ENCODE measurements at places on chromosomes 13 and 19.

DNA sequence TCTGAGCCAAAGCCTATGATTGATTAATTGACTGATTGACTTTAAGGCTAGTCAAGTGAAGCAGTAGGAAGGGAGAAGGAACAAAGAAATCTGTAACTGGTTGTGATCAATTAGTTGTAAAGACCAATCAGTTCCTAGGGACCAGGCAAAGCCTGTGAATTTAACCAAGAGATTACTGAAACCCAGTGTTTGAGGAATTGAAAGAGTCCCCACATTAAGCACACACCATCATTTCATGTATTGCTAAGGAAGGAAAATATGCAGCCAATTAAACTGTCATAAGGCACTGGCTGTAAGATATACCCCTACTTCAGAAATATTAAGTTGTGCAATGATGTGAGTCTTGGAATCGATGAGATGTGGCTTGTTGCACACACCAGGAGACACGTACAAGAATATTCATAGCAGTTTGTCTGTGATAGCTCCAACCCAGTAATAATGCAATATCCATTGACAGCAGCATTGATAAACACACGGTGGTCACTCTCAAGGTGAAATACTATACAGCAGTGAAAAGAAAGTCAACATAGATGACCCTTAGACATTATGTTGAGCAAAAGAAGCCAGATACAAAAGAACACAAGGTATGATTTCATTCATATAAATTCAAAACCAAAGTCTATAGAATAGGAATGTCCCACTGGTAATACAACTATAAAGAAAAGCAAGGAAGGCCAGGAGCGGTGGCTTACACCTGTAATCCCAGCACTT lies 9.0 kb downstream of the C19orf47 start:
- DNase-seq: no peak

GRCh38 chr13:27797228-27797624 lies 4.9 kb downstream of the GSX1 start:
- DNase-seq: no peak

DNA sequence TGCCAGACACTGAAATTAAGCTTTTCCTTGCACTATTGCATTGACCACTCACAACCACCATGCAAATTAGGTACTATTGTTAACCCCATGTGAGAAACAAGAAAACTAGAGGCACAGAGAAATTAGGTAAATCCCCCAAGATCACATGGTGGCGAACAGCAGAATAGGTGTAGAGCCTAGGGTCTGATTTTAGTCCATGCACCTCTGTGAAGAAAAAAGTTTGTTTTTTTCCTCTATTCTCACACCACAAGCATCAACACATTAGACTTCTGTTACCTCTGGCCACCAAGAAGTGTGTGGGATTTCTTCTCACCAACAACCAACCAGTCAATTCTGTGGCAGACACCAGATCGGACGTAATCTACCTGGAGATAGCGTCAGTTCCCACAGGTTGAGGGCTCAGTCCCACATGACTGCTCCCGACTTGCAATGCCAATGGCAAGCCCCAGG lies 391.9 kb downstream of the COG6 start:
- DNase-seq: no peak

DNA sequence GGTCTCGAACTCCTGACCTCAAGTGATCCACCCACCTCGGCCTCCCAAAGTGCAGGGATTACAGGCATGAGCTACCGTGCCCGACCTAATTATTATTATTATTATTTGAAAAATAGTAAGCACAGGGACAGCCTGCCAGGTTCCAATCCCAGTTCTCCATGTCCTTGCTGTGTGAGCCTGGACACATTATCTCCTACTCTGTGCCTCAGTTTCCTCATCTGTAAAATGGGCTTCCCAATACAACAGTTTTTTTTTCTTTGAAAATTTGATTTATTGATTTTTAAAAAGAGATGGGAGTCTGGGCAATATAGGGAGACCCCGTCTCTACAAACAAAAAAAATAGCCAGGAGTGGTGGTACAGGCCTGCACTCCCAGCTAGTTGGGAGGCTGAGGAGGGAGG lies 3.3 kb downstream of the ZGLP1 start:
- no peak for DNase-seq

DNA sequence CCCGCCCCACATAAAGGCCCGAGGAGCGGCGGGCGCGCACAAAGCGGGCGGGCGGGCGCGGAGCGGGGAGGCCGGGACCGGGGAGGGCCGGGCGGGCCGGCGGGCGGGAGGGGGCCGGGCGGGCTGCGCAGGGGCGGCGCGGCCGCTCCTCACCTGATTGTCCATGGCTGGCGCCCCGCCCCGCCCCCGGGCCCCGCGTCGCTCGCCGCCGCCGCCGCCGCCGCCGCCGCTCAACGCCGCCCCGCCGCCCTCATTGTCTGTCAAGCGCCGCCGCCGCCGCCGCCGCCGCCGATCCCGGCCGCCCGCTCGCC lies 200 bp downstream of the MLLT1 start:
- no peak for DNase-seq

DNA sequence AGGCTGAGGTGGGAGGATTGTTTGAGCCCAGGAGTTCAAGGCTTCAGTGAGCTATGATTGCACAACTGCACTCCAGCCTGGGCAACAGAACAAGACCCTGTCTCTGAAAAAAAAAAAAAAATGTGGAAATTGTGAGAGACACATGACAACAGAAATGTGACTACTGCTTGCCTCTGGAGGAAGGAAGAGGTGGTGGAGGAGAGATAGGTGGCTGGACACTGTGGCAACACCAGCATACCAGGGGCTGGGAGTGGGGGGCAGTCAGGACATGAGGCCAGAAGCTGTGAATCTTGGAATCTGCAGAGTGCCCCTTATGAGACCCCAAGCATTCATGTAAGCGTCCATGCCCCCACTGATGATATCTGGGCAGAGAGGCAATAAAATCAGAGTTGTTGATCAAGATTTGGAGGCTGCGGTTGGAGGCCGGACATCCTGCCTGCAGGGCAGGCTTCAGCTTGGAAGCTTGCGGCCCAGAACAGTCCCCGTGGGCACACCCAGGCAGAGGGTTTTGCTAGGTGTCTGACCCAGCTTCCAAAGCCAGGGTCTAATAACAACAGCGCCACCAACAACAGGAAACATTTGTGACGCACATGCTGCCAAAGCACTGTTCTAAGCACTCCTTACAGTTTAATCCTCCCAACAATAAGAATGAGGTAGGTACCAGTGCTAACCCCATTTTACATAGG lies 16.9 kb downstream of the FAM187B start:
- peak; percentile 73 for DNase-seq

DNA sequence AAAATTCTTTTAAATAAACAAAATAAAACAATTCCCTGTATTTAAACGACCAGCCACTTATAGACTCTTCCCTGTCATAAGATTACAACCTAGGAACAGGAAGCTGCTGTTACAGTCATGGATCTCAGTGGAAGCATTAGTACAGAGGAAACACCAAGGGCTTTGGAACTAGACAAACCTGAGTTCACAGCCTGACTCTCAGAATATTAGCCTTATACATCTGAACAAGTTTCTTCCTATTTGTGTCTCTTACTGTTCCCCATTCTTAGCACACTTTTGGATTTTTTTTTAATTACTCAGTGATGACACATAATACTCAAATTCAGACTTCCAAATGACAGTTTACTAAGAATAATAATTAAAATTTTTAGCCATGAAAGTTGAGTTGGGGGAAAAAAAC lies 46.1 kb downstream of the ZDHHC20 start:
- no peak for DNase-seq

- no peak for DNase-seq
Observed at GRCh38 chr13:35162420-35162819, 220.3 kb downstream of the NBEA start.

DNA sequence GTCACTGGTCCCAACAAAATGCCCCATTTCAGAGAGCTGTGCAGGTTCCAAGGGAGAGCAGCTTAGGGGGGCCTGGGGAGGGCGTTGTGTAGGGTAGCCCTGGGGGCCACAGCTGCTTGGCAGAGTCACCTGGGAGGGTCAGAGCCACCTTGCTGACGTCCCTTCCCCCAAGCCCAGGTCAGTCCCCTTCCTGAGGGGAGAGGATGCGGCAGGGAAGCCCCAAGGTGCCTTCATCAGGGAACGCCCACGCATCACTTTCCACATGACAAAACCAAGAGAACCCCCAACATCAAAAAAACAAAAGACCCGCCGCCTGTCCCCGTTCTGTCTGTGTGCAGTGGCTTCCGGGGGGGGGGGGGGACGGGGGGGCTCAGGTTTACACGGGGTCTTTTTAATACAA lies 5.3 kb upstream of the UQCR11 start:
- peak; percentile 49 for DNase-seq

DNA sequence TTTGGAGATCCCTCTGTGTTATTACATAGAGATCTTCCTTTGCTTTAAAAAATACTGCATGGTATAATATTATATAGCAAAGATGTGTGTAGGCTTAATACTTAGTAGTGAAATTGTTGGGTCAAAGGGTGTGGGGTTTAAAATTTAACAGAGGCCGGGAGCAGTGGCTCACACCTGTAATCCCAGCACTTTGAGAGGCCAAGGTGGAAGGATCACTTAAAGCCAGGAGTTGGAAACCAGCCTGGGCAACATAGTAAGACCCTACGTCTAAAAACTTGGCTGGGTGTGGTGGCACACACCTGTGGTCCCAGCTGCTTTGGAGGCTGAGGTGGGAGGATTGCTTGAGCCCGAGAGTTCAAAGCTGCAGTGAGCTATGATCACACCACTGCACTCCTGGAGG lies 22.3 kb upstream of the CEBPA start:
- no peak for DNase-seq
